ENCODE measurements at places on chromosomes 3 and 15. TPM values are rescaled to one million over a fixed set of nuclear protein-coding genes. Genes with fewer than 3 reads are reported as not detected.

NANOGP8 gene
- total RNA-seq = not detected

SUCLG2 gene
- 44.1 TPM for total RNA-seq

C3orf22 gene
- total RNA-seq = not detected

PLSCR2 gene
- 0.11 TPM for total RNA-seq

RAD51 gene
- total RNA-seq = 23.7 TPM

ECE2 gene
- not detected for total RNA-seq

TMEM158 gene
- 9.7 TPM for total RNA-seq

PIF1 gene
- total RNA-seq = 14.6 TPM

LTK gene
- total RNA-seq = 0.06 TPM

TMEM212 gene
- total RNA-seq = not detected

LRRC31 gene
- total RNA-seq = not detected

PLXNA1 gene
- total RNA-seq = 25.5 TPM

ITGB5 gene
- 460 TPM for total RNA-seq

ZPLD1 gene
- not detected for total RNA-seq

CPA3 gene
- total RNA-seq = not detected

GOLGA6L10 gene
- total RNA-seq = 0.35 TPM

SSUH2 gene
- total RNA-seq = 1.2 TPM

CXCR6 gene
- not detected for total RNA-seq

GORASP1 gene
- total RNA-seq = 31.3 TPM
